ENCODE measurements at places on chromosomes 4 and X.
A peak's percentile ranks its signal among the peaks of the same experiment; 100 is the strongest.

GRCh38 chrX:108312957-108313356 is 125.3 kb downstream of the COL4A6 start:
- peak; percentile 67 for DNase-seq

DNA sequence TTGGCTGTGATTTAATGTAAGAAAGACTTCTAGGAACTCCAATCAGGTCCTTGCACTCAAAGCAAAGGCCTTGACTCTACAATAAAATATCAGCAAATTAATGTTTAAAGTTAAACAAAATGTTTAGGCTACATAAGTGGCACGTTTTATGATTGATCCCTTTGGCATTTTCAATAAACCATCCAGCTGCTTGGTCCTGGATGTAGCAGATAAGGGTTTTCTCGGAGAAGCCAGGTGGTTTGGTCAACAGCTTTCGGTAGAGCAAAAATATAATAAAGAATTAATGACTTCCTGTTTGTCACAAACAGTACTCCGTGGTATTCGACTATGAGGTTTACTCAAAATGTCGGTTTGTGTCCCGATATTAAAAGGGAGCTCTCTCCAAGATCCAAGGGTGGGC is 95.8 kb downstream of the GEMIN8 start:
- no peak for DNase-seq

DNA sequence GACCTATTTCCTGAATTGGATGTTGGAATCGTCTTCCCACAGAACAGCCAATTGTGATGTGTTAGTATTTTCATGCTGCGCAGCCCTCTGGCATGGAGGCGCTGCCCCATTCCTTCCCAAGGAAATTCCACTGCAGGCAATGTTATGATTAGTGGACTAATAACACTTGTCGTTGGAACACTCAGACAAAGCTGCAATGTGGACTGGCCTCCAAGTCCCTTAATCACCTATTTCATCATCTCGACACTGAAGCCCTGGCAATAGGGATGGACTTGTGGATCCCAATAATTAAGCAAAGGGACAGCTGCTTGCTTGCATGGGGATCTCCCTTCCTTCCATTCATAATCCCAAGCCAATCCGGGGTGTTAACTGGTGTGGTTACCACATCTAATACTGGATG is 78.8 kb upstream of the PLAC1 start:
- DNase-seq: peak; percentile 80

DNA sequence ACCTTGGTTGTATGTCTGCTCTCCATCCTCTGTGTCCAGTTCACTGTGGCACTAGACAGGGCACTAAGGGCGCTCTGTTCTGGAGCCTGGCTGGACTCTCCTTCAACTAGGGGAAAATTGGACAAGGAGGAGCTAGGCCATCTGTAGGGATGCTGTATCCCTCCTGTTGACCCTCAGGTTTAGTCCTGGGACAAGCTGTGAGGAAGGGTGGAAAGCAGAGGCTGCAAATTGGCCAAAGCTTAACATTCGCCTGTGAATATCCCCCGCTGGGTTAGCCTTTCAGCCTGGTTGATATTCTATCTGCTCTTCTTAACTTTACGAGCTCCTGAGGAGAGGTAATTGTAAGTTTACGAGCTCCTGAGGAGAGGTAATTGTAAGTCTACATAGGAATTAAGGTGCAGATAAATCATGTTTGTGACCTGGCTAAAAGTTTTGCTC is 64.4 kb upstream of the ENPEP start:
- no peak for DNase-seq

DNA sequence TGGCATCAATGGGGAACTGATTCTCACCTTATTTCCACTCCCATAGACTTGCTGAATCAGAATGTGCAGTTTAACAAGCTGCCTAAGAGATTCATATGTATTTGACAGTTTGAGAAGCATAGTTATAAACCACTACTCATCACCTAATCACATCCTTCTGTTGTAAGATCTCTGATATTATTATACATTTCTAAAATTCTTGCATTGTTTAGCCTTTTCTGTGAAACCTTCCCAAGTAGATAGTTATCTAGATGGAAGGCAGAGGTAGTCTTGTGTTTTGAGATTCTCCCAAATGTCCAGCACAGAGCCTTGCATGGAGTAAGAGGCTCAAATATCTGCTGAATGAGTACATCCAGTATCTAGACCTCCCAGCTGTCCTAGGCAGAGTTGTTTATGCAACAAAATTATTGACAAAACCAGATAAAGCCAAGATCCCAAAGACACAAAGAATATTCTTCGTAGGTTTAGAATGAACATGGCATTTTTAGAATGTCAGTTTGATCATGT is 227.3 kb downstream of the KDR start:
- DNase-seq: no peak

GRCh38 chrX:101659601-101660063 is at the start of gene ARMCX2:
TSS of gene ARMCX2 (minus strand) at chrX:101659850. CDS start at chrX:101657588, 2,262 bp downstream.
- DNase-seq: peak; percentile 92

- DNase-seq: peak; percentile 73
These were observed 255.1 kb upstream of the GPC4 start for GRCh38 chrX:133670383-133670782.

- DNase-seq: peak; percentile 50
These were observed 618 bp downstream of the BEND4 start for GRCh38 chr4:42151568-42152506.

DNA sequence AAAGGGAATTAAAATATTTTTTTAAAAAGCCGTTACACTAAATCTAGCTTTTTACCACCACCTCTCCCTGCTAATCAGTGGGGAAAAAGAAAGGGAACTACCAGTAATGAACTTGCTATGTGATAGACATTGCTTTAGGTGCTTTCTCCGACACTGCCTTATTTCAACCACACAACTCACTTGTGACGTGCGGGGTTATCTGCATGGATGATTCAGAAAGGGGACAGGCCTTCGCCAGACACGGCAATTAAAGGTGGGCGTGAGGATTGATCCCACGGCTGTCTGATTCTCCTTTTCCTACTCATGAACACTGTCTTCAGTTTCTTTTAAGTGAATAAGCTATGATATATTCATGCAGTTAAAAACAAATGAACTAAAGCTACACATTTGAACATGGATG is 882 bp upstream of the CXCR3 start:
- DNase-seq: no peak
